ENCODE measurements at places on chromosomes 1 and 21.

GRCh38 chr1:99784809-99785255, 18.4 kb upstream of the FRRS1 start:
- no peak for DNase-seq

DNA sequence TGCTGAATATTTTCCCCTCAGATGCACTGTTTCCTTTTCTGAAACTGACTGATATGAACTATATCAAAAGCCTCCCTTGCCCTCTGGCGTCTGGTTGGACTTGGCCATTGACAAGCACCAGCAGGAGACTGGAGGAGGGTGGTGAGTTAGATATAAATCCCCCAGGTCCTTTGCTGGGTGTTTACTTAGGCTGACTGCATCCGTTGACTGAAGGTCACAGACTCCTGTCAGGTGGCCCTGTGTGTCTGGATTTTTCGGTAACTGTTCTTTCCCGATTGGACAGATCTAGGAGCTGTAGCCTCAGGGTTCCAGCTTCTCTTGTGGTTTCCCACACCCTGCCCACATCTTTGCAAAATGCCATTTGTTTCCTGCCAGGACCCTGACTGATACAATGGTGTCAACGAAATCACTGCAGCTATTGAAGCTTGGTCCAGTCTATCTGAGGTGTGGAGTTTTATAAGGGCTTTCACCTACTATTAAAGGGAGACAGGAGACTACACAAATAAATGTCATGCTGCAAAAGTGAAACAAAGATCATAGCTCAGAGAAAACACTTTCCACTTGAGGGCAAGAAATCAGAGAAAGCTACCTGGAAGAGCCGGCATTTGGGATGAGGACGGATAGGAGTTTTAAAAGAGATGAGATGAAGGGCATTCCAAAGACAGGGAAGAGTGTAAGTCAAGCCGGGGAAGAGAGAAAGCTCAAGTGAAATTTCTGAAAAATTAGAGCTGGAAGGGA, 1.5 kb upstream of the MAGI3 start:
- DNase-seq, result no peak

DNA sequence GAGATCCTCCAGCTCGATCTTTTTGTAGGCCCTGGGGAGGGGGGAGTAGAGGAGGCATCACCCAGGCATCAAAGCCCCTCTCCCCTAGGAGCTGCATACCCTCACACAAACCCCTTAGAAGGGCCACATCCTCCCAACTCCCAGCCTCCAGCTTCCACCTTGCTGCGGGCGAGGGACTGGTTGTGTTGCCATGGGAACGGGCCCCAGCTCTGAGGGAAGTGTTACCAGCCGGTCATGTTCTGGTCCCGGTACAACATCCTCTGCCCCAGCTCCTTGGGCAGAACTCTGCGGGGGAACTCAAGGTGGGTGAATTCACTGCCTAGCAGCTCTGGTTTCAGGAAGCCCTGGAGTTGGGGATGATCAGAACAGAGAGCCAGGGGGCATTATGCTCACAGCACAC, 4.1 kb downstream of the PPM1J start:
- no peak for DNase-seq

DNA sequence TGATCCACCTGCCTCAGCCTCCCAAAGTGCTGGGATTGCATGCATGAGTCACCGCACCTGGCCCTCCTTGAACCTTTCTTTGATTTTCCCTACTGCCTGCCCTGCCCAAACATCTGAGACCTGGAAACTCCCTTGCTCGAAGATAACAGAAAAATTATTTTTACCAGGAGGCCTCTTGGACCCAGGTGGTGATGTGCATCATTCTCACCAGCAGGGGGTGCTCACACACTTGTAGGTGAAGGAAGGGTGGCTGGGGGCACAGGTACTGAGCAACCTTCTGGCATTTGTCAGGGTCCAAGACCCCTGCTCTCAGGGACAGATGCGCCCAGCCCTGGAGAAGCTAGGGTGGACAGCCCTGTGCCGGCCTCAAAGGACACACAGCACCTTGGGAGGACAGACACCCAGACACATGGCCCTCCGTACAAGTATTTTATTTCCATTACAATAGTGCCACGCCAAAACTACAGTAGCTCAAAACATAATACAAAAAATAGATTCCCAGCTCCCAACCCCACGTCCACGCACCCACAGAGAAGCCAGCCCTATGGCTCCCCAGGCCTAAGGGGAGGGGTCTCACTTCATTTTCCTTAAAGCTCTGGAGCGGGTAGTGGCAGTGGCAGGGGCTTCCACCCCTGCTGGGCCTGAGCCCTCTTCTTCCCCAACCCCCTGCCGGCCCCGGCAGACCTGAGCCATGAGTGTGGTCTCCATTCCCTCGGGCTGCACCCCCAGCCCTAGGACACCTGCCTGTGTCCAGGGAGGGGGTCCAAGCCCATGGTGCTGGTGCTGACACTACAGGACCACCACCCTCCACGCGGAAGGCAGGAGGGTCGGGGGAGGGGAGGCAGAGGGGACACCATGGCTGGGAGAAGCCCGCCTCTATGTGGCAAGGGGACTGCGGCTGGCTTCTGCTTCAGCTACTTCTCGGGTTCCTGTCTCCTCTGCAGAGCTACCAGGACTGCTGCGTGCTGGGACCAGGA, 40.4 kb upstream of the EIF4G3 start:
- no peak for DNase-seq

- peak; percentile 11 for DNase-seq
These were observed 3.9 kb upstream of the IFNLR1 start for GRCh38 chr1:24190983-24191461.

DNA sequence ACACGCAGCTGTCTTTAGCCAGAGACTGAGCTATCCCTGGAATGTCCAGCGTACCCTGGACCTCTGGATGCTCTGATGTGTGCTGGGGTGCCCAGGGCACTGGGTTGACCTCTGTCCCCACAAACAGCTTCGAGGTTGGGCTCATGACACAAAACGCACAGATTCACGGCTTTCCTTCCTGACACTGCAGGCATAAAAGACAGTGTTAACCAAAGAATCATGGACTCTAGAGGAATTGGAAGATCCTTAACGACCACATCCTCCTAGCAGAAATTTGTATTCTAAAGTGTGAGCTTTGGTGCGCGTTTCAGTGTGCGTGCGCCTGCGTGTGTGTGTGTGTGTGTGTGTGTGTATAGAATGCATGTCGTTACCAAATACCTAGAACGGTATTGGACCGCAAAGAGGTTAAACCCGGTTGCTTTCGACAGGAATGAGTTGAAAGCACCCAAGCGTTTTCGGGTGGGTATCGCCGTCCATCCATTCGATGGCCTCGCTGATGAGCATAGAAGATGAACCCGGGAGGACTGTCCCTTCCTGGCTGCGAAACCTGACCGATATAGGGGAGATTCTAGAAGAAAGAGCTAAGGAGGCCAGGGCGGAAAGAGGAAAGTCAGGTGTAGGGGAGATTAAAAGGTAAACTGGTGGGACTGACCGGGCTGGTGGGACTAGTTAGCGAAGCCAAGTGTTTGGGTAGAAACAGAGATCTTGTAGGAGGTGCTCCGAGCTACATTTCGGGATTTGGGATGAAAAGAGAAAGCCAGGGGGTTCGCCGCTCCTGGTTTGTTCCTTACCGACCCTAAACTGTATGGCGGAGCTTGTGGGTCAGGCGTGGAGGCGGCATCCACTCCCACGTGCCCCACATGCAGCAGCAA, 6.8 kb upstream of the LHX9 start:
- no peak for DNase-seq

- no peak for DNase-seq
These were observed 172.8 kb upstream of the CACNA1E start for GRCh38 chr1:181310560-181310959.

- DNase-seq, result no peak
These were observed 81.0 kb downstream of the KCNJ15 start for GRCh38 chr21:38337793-38338192.

- DNase-seq, result no peak
These were observed 6.4 kb upstream of the NBPF11 start for GRCh38 chr1:148158341-148159003.

DNA sequence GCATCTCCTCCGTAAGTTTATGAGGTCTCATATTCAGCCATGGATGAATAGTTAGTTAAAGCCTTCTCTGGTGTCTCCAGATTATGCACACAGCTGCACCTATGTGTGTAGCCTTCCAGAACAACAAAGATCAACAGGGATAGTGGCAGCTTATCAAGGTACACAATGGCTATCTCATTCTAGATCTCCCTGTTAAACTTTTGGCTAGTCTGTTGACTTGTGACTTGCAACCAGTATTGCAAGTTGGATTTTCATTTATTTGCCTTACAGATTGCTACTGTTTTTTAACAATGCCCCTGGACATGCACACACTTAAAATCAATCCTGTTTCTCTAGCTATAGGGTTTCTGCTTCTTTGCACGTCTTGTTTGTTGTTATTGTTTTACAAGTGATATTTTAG, 363.2 kb downstream of the OMA1 start:
- DNase-seq, result no peak

GRCh38 chr1:235783148-235783776, 83.4 kb downstream of the LYST start:
- no peak for DNase-seq

All from suprapubic skin (tissue), 4 donors.